ENCODE measurements at places on chromosomes 6 and 20.

- peak; percentile 12 for DNase-seq
These were observed 931 bp upstream of the MTCL3 start for GRCh38 chr6:127520066-127520465.

- no peak for DNase-seq
These were observed 2.0 kb downstream of the ID4 start for GRCh38 chr6:19839237-19839546.

DNA sequence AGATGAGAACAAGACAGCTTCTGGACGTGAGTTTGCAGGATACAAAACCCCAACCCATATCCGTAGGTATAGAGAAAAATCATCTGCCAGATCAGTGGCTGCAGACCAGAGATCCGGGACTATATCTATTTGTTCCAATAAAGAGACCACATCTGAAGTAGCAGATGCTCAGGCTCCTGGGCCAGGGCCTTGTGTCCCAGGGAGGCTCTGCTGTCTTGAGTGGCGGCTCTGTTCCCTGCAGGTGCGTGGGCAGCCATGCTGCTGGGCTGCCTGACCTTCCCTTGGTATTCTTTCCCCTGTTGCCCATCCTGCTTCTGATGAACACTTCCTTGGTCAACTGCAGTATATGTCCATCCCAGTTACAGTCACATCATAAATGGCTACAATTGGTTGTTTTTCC lies 34.9 kb downstream of the ERMARD start:
- DNase-seq: no peak

DNA sequence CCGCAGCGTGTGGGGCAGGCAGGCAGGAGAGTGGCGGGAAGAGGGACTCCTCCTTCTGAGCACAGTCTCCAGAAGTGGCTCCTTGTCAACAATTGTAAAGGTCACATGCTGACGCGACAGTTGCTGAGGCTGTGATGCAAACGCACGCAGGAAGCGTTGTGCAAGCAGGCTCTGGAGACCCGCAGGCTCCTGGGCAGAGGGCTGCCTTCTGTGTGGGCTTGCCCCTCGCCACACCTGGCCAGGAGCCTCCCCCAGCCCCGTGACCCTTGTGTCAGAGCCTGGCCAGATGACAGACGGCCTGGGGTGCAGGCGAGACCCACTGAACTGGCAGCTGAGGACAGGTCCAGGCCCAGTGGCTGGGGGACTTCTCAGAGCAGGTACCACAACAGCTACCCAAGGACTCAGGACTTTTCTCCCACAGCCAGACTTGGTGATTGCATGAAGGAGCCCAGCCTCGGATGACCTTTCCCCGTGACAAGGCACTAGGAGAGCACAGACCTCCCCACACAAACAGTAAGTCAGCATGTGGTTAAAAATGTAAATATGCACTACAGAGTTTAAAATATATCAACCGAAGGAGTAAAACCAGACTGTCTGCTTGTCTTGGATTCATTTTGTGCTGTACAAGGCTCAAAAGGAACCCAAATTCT lies 222.1 kb upstream of the RREB1 start:
- DNase-seq: no peak

GRCh38 chr6:150680510-150680909 lies 80.8 kb downstream of the PLEKHG1 start:
- DNase-seq: no peak

GRCh38 chr6:66082914-66083313 lies 375.9 kb upstream of the EYS start:
- DNase-seq: no peak

GRCh38 chr20:57501461-57502335 lies 23.2 kb downstream of the CTCFL start:
- DNase-seq: peak; percentile 63

GRCh38 chr6:146240322-146240721 lies 211.5 kb downstream of the GRM1 start:
- no peak for DNase-seq

DNA sequence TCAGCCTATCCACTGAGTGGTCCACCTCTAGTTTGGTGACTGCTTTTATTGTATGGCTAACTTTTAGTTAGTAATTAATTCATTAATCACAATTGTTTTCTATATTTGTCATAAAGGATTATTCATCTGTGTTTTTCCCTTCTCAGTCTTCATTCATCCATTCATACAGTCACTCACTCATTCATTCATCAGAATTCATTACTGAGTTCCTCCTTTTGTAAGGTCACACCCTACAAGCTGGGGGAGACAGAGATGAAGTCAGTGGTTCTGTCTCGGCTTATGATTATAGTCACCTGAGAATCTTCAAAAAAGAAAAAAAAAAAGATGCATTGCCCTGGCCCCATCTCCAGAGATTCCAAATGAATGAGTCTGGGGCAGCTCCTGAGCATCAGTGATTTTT lies 257.1 kb downstream of the ADGB start:
- DNase-seq: no peak

GRCh38 chr20:63536997-63537524 lies at the start of gene PTK6:
Gene PTK6, minus strand, starts transcription at chr20:63537376. Its CDS starts 62 bp downstream, at chr20:63537314.
- no peak for DNase-seq

GRCh38 chr6:63804381-63804956 lies 168.9 kb downstream of the PHF3 start:
- peak; percentile 26 for DNase-seq

- DNase-seq: no peak
These were observed 272.9 kb downstream of the PRL start for GRCh38 chr6:22023937-22024336.

DNA sequence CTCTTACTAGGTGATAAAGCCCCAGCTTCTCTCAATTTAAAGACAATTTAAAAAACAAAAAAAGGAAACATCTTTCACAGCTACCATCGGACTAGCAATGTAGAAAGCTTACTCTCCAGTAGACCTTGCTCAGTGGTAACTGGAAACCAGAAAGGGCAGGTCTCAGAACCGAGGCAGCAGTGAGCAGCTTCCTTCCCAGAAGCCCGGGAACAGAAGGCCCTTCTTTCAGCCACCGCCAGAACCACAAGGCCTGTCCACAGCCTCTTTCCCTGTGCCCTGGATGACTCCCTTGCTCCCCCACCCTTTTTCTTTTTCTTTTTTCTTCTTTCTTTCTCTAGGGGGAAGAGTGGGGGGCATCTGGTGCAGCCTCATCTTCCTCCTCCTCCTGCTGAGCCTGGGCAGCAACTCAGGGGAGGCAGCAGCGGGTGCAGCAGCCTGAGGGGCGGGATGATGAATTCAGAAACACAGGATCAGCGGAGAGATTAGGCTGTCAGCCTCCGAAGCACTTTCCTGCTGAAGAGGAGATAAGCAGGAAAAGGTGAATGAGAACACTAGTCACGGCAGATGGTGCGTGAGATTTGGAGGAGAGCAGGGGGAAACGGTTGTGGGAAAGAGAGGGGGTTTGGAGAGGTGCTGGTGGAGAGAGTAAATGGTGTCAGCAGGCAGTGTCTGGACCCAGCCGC lies 158.5 kb downstream of the ID4 start:
- DNase-seq: peak; percentile 55

DNA sequence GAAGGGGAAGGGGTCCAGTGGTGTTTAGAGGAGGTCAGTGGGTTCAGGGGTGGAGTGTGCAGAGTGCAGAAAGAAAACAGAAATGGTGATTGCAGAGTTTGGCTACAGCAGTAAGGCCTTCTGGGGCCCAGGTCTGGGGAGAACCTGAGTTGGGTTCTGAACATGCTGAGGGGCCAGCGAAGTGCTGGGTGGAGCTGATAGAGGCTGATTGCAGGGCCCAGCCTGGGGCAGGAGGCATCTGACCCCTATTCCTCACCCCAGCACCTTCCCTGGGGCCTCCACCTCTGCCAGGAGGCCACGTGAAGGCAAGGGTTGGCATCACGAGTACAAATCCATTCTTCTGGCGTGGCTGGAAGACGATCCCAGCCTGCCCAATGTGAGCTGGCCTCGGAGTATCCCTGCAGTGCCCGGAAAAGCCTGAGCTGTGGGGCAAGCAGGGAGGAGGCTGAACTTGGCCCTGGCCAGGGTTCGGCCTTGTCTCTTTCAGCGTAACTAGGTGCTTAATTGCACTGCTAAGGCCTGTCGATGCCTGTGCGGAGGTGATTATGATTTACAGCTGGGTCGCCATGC lies 35.3 kb downstream of the VSTM2L start:
- no peak for DNase-seq

- DNase-seq: peak; percentile 93
These were observed 204.2 kb downstream of the BCAS1 start for GRCh38 chr20:53865901-53866793.

DNA sequence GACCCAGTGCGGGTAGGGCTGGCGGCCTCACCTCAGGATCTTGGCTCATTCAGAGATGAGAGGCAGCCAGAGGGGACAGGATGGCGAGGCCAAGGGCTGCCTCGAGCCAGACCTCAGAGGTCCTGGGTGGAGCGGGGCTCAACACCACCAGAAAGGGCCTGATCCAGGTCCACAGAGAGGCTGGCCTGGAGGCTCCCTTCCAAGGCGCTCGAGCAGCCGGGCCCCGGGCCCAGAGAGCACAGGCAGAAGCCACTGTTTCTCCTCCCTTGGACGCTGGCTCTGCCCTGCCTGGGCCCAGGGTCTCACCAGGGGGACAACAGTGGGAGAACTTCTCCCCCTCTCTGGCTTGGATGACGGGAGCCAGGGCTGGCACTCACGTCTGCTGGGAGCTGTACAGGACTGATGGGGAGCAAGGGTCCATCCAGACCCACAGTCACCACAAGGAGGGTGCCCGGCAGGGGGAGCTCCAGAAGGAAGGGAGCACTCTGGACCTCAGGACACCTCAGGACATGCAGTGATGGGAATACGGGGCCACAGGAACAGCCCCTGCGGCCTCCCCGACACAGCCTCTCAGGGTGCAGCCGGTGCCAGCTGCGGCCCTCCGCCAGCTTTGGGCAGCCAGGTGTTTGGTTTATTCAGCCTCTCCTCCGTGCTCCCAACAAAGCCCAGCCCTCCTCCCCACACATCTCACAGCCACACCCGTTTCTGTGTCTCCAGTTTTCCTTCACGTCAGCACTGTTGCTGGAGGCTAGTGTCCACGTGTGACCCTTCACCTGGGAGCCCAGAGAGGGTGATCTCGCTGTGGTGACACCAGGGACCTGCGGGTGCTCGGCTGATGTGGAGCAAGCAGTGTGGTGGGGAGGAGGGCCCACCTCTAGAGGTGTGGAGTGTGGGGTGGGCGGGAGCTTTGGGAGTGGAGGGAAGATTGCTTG lies 8.7 kb downstream of the RPS21 start:
- no peak for DNase-seq

DNA sequence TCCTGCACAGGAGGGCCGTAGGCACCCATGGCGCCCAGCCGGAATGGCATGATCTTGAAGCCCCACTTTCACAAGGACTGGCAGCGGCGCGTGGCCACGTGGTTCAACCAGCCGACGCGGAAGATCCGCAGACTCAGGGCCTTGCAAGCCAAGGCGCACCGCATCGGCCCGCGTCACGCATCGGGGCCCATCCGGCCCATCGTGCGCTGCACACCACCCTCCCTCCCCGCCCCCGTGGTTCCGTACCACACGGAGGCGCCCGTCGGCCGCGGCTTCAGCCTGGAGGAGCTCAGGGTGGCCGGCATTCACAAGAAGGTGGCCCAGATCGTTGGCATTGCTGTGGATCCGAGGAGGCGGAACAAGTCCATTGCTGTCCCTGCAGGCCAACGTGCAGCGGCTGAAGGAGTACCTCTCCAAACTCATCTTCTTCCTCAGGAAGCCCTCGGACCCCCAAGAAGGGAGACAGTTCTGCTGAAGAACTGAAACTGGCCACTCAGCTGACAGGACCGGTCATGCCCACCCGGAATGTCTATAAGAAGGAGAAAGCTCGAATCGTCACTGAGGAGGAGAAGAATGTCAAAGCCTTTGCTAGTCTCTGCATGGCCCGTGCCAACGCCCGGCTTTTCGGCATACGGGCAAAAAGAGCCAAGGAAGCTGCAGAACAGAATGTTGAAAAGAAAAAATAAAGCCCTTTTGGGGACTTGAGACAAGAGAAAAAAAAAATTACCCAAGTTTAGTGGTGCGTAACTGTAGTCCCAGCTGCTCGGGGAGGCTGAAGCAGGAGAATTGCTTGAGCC lies 9.9 kb upstream of the NCOA5 start:
- DNase-seq: peak; percentile 49

DNA sequence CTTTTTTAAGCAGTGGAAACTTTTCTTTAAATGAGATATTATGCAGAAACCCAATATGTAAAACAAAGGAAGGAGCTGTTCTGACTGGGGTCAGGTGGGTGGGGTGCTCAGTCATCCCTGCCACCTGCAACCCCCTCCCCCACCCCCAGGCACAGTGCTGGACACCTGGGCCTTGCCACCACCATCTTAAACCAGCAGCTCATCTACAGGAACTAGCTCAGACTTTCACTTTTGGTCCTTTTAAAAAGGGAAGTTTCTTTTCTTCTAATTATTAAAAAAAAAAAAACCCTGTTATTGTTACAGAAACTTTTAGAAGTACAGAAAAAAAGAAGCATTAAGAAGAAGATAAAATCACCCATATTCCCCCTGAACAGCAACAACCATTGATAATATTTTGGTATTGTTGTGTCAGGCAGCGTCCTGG lies 37.1 kb downstream of the PPP1R16B start:
- DNase-seq: no peak

GRCh38 chr20:8423482-8423881 lies 291.4 kb downstream of the PLCB1 start:
- DNase-seq: no peak

- DNase-seq: peak; percentile 76
These were observed 81.1 kb upstream of the PRDM1 start for GRCh38 chr6:106005013-106005412.

DNA sequence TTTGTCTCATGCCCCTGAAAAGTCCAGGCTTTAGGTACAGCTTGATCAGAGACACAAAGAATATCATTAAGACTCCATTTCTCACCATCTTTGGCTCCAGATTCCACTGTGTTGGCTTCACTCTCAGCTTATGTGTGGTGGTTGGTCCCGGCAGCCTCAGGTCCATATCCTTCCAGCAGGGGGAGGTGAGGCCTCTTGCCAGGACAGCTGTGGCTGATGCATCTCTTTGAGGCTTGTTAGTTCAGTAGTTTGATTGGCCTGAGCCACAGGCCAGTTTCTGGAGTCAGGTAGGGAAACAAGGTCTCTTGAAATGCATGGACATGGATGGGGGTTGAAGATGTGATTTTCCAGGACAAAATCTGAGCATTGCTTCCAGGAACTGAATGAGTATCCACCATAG lies 62.4 kb downstream of the JAG1 start:
- peak; percentile 87 for DNase-seq

- no peak for DNase-seq
These were observed 128.1 kb downstream of the REV3L start for GRCh38 chr6:111354758-111355555.

GRCh38 chr20:48957533-48957932 lies 36.0 kb downstream of the ARFGEF2 start:
- peak; percentile 66 for DNase-seq

DNA sequence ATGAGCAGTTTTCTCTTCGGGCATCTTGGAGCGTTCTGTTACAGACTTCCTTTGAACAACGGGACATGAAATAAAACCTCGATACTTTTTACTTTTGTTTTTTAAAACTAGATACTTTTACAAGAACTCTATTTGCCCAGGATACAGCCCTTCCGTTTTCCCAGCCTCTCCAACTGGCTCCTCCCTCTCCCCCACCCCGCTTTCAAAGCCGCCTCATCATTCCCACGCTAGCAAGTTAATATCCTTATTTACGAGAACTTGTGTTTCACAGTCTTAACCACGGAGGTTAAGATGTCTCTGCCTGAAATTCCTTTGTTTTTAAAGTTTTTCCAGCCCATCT lies 241 bp upstream of the CFAP206 start:
- DNase-seq: no peak

GRCh38 chr20:22453244-22454080 lies 130.9 kb downstream of the FOXA2 start:
- peak; percentile 50 for DNase-seq

All from mesendoderm (in vitro differentiated cells).